NCI-H1417 treated with DMSO at 0.1 percent for 48 hours (cell line): ENCODE measurements at places on chromosomes 1 and 21.

- no peak for DNase-seq
These were observed 172.6 kb upstream of the HMCN1 start for GRCh38 chr1:185561629-185562028.

GRCh38 chr21:20649231-20649630 is 349.0 kb upstream of the NCAM2 start:
- no peak for DNase-seq

- DNase-seq: no peak
These were observed 10.1 kb upstream of the MAP1LC3C start for GRCh38 chr1:242008826-242009495.

DNA sequence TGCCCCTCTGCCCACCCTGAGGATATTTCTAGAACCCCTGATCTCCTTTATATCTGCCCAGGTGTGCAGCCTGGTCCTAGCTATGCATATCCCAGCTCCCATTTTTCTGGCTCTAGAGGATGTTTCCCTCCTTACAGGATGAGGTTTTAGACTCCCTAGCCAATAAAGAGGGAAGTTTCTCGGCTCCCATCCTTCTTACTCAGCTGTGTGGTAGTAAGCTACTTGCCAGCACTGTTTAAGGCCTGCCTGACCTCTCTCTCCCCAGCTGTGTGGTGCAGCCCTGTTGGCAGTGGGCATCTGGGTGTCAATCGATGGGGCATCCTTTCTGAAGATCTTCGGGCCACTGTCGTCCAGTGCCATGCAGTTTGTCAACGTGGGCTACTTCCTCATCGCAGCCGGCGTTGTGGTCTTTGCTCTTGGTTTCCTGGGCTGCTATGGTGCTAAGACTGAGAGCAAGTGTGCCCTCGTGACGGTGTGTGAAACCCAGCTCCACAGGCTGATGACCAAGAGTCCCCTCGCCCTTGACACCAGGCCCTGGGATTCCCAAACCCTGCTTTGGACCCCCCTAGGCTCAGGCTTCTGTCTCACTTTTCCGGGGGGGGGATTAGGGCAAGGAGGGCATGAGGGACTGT is 7.8 kb upstream of the P3R3URF start:
- no peak for DNase-seq

DNA sequence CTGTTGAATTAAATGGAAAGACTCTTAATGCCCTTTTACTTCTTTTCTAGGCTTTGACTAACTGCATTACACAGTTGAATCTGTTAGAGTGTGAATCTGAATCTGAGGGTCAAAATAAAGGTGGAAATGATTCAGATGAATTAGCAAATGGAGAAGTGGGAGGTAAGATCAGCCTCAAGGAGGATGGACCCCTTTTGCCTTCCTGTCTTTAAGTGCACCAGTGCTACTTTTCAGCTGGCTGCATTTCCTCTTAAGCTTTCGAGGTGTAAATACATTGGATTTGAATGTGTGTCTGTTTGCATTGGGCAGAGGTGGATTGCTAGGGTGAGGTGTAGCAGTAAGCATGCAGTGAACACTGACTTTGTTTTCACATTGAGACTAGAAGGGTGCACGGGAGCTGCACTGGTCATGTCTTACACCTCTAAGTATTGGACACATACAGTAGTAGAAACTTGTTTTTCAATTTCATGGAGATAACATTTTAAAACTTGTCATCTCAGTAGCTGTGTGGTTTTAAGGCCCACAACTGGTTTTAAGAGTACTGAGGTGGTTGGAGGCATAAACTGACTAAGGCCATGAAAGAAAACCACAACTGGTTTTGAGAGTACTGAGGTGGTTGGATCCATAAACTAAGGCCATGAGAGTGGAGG is 35.4 kb downstream of the MIA3 start:
- DNase-seq: no peak

DNA sequence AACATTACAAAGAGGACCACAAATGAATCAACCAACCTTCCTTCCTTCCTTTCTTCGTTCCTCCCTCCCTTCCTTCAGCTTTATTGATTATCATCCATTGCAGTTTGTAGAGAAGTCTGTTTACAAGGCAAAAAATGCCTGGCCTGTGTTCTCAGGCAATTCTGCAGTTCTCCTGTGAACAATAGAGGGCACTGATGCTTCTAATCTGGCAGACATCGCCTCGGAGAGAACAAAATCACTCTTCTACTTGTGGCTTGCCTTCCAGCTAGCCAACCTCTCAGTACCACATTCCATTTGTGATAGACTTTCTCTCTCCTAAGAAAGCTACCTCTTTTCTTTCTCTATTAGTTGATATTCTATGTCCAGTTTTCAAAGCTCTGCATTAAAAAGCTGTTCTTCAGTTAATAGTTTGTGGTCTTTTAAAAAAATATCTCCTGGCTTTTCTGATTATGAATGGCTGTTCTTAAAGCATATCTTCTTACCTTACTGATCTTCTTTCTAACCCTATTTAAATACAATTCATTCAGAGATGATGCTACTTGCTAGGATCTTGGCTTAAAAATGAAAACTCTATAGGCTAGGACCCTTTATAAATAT is 26.9 kb upstream of the ESRRG start:
- no peak for DNase-seq

DNA sequence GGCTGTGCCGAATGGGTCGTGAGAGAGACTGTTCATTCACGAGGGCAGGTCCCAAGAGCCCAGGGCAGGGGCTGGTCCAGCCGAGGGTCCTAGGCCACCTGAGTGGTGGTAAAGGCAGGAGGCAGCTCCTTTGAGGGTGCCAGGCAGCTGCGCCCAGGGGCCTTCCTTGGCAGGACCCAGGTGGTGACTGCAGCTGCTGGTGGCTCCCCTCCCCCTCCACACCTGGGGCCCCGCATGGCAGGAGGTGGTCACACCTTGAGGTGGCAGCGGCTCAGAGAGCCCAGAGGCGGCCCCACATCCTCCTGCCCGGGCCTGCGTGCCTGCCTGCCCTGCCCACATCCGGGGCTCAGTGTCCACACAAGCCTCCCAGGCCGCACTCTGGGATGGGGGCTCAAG is 9.8 kb upstream of the PLCH2 start:
- DNase-seq: no peak

DNA sequence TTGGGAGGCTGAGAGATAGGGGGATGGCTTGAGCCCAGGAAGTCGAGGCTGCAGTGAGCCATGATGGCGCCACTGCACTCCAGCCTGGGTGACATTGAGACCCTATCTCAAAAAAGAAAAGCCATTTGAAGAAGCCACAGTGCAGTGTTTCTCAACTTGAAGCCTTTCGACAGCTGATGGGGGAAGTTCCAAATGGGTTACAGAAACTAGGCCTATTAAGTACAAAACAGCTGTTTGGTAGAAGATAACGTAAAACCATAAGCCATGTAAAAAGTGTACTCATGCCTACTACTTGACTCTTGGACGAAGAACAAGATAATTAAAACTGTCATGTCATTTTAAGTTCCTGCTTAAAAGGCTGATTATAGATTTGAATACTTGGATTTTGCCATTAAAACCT is 16.6 kb downstream of the COPA start:
- no peak for DNase-seq

DNA sequence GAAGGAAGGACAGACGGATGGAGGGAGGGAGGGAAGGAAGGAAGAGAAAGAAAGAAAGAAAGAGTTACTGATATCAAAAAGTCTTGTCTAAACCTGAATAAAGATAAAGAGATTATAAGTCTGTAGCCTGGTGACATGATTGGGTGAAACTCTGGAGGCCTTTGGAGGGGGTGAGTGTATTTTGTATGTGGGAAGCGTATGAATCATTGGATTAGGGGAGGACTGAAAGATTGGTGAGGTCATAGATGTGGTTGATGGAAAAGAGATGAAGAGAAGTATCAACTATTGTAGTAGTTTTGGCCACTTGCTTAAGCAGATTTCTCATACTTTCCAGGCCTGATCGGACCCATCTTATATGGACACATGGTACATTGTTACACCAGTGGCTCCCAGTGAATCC is 11.5 kb upstream of the KCNJ6 start:
- DNase-seq: no peak

DNA sequence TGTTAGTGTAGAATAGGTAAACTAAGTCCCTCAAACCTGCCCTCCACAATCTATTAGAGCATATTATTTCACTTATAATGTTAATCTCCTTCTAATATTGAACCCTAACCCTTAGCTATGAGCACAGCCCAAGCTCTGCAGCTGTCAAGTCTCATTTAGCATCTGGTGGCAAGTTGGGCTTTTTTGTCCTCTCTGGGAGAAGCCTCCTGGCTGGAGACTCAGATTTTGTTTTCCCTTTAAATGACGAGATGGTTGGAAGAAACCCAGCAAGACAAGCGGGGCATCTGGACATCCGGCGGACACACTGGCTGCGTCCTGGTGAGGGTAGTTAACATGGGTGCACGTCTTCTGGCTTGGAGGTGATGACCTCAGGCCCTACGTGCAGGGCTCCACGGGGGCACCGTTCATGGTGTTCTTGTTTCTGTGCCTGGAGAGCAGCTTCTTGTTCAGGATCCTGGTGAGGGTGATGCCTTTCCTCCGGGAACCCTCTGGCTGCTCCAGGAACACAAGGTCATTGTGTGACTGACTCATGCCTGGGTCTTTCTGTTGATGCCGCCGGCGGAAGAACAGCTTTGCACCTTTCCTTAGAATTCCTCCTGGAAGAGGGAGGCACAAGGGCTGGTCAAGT is 9.7 kb upstream of the PRDM15 start:
- no peak for DNase-seq

DNA sequence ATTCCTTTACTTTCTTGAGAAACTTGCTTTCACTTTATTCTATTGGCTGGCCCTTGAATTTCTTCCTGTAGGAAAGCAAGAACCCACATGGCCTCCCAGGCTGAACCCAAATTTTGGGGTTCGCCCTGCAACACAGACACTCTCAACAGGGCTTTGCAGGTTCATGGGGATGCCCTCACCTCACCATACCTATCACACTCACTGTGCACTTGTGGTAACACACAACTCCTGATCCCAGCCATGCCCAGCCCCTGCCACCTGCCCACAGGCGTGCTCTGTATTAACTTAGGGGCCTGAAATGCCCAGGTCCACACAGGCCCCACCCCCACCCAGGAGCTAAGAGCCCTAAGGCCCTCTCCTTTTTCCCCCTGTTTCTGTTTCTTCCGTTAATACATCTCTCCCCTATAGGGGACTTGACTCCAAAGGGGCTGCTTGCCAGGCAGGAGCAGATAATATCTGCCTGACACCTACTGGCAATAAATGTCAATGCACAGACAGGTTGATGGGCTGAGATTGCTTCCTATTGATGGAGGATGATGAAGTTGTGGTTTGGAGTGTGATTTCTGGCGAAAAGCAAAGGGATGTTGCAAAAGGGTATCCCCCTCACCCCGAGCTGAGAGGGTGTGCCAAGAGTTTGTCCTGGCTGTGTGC is 171.5 kb downstream of the AJAP1 start:
- no peak for DNase-seq

GRCh38 chr1:223741861-223742260 is 29.5 kb downstream of the CAPN2 start:
- DNase-seq: no peak

GRCh38 chr21:17372200-17372599 is 140.6 kb upstream of the CXADR start:
- DNase-seq: no peak

GRCh38 chr1:156862997-156863599 is 2.4 kb downstream of the NTRK1 start:
- no peak for DNase-seq

DNA sequence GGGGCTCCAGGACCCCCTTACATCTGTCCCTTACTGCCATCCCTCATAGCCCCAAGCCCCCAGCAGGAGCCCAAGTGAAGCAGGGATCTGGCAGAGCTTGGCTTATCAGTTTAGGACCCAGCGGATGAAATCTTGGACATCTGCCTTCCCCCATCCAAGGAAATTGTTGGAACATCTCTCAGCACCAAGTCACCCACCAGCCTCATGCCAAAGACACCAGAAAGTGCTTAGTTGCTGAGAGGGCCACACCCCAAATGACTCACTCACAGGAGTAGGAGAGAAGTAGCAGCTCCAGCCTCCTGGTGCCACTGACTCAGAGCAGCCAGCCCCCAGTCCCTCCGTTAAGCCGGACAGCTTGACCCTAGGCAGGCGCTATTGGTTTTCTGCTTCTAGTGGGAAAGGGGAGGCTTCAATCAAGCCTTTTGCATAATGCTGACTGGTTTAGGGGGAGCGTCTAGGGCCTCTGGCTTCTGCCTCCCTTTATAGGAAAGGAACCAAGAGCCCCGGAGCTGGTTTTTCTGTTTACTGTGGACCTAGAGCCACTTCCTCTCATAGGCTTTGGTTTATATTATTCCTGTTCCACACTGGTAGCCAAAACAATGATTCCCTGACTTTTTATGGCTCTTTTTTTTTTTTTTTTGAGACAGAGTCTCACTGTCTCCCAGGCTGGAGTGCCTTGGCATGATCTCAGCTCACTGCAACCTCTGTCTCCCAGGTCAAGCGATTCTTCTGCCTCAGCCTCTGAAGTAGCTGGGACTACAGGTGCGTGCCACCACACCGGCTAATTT is 114.2 kb upstream of the IPO9 start:
- DNase-seq: no peak
